ENCODE measurements at places on chromosomes 12 and 14. TPM values are rescaled to one million over a fixed set of nuclear protein-coding genes. Genes with fewer than 3 reads are reported as not detected.

Gene LIN7A
- total RNA-seq: 0.57 TPM

Gene GEMIN2
- 33.6 TPM for total RNA-seq

Gene KRT6C
- total RNA-seq: not detected

Gene STYK1
- 1.7 TPM for total RNA-seq

Gene CACNA1C
- total RNA-seq: 0.57 TPM

Gene IFI27
- 0.51 TPM for total RNA-seq

Gene BHLHE41
- total RNA-seq: 4.0 TPM

Gene KCTD10
- 40.1 TPM for total RNA-seq

Gene MAP1LC3B2
- total RNA-seq: not detected

Gene CLEC1A
- not detected for total RNA-seq

Gene TMCC3
- total RNA-seq: 5.1 TPM

Gene SLC6A15
- total RNA-seq: 27.0 TPM

Gene VDR
- 5.8 TPM for total RNA-seq

Gene KRT2
- not detected for total RNA-seq

DNA sequence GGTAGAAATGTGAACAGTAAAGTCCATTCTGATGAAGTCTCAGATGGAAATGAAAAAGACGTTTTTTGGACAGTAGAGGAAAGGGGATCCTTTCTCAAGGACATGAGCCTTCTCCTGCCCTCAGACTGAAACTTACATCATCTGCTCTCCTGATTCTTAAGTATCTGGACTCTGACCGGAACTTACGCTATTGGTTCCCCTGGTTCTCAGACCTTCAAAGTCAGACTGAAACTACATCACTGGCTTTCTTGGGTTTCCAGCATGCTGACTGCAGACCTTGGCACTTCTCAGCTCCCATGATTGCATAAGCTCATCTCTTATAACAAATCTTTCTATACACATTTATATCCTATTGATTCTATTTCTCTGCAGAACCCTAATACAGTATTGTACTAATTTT lies 291.0 kb downstream of the SNAPC1 start:
- no peak for DNase-seq

DNA sequence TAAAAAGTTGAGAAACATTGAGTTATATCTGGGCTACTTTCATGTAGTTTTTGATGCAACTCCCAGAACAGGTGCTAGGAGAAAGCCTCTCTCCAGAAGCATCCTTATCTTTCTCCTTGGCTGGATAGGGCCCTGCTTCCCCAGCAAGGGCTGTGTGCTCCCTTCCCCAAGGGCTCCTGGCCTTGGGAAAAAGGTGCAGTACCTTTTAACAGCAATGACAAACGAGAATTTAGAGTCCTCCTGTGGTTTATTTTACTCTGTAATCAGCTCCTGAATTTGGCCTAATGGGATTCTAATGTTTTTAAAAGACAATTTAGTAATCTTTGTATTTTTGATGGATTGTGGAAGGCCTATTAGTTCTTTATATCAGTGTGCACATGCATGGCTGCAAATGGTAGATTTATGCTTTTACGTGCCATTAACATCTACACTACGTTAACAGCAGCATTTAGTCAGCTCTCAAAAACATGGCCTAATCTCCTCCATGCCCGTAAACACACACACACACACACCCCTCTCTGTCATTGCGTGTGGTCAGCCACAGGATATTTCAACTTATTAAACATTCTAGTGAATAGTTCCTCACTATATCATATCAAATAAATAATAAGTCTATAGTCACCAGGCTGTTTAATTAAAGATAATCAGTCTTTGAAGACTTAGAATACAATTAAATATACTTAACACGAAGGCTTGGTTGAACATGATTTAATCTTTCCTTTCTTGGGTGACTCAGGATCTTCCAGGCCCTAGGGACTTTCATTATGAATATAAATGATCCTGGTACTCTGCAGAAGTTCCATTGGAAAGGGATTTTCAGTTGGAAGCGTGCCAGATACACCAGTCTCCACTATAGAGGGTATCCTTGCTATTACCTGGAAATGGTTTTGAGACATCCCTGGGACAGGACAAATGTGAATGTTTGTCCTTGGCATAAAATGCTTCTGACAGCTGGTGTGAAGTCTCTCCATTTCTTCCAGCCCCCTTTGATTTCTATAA lies 181.4 kb upstream of the PWP1 start:
- no peak for DNase-seq

GRCh38 chr12:67540920-67541624 lies 107.5 kb upstream of the DYRK2 start:
- peak; percentile 21 for DNase-seq

GRCh38 chr12:79737875-79738718 lies 47.3 kb upstream of the PAWR start:
- peak; percentile 48 for DNase-seq

- DNase-seq: peak; percentile 1
These were observed 36.7 kb upstream of the PZP start for GRCh38 chr12:9244894-9245293.

- no peak for DNase-seq
These were observed 19.1 kb downstream of the SLC2A3 start for GRCh38 chr12:7916936-7917335.

GRCh38 chr12:93060666-93061472 lies 131.8 kb upstream of the EEA1 start:
- DNase-seq: peak; percentile 74

- peak; percentile 24 for DNase-seq
These were observed 790 bp downstream of the NEDD1 start for GRCh38 chr12:96907671-96908422.

- DNase-seq: no peak
These were observed 195.1 kb upstream of the CAND1 start for GRCh38 chr12:67074072-67074471.

DNA sequence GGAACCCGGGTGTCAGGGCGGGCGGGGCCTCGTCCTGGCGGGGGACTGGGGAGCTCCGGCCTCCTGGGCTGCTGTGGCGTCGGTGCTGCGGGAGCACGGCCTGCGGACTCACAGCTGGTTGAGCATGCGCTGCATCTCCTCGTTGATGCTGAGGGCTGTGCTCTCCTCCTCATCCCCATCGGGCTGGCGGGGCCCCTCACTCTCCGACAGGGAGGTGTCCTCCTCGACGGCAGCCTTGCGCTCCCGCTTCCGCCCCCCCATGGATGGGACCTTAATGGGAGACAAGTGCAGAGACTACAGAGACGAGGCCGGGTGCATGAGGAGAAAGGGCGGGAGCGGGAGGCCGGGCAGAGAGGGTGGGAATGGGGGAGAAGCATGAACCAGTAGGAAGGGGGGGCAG lies 7.3 kb downstream of the IFFO1 start:
- DNase-seq: peak; percentile 27

DNA sequence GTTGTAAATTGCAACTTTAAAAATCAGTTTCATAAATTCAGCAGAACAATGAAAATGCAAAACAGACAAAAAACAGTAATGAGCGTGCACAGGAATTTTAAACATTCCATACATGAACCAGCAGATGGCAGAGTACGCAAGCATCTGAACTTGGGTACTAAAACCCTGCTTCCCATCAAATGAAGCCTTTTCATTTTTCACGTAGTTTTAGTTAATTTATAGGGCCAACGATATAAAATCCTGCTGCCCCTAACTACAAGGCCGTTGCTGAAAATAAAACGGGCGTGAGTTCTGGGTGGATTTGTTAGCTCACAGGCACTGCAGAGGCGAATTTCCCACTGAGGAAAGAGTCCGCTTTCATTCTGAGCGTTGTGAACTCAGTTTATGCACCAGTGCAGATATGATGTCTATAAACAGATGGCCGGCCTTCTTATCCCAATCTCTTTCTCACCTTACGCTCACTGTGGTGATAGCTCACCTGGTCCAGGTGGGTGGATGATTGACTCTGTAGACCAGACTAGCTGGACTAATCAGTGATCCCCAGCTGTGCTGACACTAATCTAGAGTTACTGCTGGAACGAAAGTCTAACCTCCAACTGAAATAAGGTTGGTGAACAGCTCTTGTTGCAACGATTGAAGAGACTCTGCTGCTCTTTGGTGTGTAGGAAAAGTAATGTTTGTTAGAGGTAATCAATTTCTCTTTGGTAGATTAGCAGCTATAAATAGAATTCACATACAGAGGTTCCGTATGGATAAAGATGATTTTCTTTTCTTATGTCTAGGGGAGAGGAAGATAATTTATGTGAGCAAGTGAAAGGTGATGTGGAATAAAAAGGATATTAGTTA lies 89.2 kb downstream of the PDZRN4 start:
- peak; percentile 22 for DNase-seq

GRCh38 chr14:80387563-80387981 lies 176.3 kb upstream of the DIO2 start:
- peak; percentile 72 for DNase-seq

GRCh38 chr12:102609996-102610395 lies 129.6 kb upstream of the IGF1 start:
- no peak for DNase-seq

DNA sequence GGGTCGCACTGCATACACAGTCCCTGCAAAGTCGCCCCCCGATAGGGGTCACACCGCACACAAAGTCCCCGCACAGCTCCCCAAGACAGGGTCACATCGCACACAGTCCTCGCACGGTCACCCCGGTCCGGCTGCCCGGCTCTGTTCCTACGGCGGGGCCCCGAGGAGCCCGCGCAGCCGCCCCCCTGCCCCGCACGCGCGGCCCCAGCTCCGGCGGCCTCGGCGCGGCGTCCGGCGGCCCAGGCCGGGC lies 300 bp downstream of the SSH1 start:
- DNase-seq: no peak

DNA sequence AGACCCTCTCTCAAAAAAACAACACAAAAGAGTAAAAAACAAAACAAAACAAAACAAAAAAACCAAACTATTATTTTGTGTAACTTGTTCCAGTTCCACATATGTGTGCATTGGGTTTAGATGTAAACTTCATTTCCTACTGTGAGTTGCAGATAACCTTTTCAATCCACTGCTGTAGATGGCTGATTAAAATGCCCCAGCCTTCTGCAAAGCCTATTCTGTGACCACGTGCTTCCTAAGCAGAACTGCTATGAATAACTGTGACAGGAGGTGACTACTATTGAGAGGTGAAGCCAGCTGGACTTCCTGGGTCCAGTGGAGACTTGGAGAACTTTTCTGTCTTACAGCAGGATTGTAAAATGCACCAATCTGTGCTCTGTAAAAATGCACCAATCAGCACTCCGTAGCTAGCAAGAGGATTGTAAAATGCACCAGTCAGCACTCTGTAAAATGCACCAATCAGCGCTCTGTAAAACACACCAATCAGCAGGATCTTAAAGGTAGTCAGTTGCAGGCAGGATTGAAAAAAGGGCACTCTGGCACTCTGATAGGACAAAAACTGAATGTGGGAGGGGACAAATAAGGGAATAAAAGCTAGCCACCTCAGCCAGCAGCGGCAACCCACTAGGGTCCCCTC lies 10.3 kb upstream of the ELK3 start:
- DNase-seq: peak; percentile 11

DNA sequence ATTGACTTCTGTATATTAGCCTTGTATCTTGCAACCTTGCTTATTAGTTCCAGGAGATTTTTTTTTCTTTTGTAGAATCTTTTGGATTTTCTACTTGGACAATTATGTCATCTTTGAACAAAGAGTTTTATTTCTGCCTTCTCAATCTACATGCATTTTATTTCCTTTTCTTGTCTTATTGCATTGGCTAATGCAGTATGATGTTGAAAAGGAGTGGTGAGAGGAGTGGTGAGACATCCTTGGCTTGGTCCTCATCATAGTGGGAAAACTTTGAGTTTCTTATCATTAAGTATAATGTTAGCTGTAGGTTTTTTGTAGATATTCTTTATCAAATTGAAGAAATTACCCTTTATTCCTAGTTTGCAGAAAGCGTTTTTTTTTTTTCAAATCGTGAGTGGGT lies 80.6 kb downstream of the RFX4 start:
- DNase-seq: no peak

GRCh38 chr12:52193991-52194390 lies 2.2 kb upstream of the KRT80 start:
- no peak for DNase-seq

DNA sequence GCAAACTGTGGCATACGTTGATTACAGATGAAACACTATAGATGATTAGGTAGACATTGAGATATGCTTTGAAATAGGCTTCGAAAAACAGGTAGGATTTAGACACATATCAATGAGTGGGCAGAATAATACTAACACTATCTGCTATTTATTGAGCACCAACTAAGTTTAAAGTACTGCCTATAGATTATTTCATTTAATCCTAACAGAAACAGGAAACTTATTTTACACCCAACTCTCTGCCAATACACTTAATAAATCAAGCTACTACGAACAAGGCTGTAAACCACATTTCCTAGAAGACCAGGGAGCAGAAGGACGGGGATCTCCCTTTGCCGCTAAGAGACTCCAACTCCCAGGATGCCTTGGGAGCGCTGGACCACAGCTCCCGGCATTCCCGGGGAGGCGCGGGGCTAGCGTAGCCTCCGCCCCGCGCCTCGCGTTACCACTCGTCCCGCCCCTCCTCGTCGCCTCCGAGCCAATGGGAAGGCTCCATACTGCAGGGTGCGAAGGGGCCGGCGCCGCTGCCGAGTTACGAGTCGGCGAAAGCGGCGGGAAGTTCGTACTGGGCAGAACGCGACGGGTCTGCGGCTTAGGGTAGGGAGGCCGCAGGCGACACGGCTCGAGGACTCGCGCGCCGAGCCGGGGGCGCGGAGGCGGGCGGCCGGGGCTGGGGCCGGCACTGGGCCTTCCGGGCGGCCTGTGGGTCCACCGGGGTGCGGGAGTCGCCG lies at the start of gene VRK1:
TSS of gene VRK1 (plus strand) at position 532 of the 731 bp plus-strand sequence. CDS start 36,090 bp downstream, outside the sequence.
- peak; percentile 92 for DNase-seq

GRCh38 chr12:32069731-32070130 lies 36.9 kb upstream of the BICD1 start:
- no peak for DNase-seq

DNA sequence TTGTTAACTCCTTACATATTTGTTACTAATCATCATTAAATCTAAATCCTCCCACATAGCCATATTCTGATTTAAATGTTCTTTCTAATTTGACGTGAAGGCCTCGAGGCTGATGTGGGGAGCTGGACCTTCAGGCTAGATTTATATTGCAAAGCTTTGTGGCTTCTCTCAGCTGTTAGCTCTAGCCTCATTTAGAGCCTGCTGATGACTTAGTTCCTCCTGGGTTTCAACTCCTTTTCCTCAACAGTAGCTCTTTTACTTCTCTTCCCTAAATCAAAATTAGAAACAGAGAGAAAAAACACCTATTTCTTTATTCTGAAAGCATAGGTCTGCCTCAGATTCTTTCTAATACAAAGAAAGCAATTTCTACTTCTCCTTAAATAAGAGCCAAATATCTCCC lies 477.5 kb upstream of the CCDC196 start:
- DNase-seq: no peak

DNA sequence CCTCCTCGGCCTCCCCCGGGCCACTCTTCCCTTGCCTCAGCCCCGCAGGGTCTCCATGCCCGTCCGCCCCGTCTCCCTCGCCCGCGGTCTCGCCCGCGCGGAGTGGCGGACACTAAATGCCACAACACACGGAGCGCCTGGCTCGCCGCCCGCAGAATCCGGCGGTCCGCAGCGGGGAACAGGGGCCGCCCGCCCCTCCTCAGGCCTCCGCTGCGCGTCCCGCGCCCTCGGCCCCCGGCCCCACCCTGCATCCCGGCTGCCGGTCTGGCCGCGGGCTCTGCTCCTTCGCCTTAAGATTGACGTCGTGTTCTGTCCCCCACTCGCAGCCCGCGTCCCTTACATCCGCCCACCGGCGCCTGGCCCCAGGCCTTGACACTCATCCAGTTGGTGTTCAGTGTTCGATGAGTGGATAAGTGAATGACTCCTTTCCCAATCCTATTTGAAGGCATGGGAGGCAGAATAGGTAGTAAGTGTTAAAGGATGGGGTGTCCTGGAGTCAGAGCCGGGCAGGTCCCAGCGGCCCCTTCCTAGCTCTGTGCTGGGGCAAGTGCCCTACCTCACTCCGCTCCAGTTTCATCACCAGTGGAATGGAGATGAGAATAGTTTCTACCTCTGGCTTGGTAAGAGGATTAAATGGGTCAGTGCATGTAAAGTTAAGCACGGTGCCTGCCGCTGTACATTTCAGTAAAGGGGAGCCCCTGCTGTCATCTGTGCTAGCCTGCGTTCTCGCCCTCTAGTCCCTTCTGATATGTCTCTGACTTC lies 622 bp downstream of the TECPR2 start:
- DNase-seq: peak; percentile 36

Measured in LHCN-M2 (cell line).